Stimulated activated CD4-positive, alpha-beta T cell treated with anti-CD3 and anti-CD28 coated beads, Interleukin-1b, Interleukin-23, amount 100 ng/mL, for 1 hour (primary cell): ENCODE measurements at places on chromosomes 1 and 21.

DNA sequence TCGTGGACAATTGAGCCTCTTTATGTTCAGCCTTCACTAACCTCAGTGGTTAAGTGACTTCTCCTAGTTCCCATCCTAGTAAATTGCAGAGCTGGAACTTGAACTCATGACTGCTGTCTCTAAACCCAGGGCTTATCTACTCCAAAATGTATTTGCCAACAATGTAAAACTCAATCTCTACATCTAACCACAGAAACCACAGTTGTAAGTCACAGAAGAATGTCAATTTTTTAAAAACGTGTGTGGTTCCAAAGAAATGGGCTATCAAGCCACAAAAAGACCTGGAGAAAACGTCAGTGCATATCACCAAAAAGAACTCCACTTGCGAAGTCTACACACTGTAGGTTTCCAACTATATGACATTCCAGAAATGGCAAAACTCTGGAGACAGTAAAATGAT is 172.6 kb upstream of the HMCN1 start:
- DNase-seq = no peak

- no peak for DNase-seq
Observed at GRCh38 chr1:206429421-206429820, 40.9 kb upstream of the IKBKE start.

DNA sequence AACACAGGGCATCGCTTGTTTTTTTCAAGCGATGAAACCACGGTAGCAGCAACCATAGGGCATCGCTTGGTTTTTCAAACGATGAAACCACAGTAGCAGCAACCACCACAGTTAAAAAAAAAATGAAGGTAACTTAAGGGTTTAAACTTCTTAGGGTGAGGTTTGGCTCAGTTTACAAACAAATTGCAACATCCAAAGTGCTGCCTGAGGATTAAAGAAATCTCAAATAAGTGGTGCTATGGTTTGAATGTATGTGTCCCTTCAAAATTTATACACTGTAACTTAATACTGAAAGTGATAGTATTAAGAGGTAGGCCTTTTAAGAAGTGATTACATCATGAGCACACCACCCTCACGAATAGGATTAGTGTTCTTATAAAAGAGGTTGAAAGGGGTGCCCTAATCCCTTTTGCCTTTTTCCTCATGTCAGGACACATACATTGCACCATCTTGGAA is 6.4 kb upstream of the GBP5 start:
- no peak for DNase-seq

DNA sequence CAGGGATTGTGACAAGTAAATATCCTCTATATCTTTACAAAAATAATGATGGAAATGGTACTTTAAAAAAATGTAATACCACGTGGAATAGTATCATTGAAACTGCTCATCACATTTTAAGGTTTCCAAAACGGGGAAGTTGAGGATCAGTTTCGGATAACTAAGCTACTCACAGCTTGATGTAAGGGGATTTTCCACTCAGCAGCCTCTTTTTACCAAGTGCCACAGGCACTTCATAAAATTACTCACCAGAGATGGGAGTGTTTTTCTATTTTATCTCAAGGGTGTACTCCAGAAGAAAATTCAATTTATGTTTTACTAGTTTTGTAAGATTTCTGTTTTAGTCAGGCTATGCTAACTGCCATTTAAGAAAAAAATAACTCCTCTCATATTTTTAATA is 91.7 kb downstream of the TPR start:
- DNase-seq = no peak

DNA sequence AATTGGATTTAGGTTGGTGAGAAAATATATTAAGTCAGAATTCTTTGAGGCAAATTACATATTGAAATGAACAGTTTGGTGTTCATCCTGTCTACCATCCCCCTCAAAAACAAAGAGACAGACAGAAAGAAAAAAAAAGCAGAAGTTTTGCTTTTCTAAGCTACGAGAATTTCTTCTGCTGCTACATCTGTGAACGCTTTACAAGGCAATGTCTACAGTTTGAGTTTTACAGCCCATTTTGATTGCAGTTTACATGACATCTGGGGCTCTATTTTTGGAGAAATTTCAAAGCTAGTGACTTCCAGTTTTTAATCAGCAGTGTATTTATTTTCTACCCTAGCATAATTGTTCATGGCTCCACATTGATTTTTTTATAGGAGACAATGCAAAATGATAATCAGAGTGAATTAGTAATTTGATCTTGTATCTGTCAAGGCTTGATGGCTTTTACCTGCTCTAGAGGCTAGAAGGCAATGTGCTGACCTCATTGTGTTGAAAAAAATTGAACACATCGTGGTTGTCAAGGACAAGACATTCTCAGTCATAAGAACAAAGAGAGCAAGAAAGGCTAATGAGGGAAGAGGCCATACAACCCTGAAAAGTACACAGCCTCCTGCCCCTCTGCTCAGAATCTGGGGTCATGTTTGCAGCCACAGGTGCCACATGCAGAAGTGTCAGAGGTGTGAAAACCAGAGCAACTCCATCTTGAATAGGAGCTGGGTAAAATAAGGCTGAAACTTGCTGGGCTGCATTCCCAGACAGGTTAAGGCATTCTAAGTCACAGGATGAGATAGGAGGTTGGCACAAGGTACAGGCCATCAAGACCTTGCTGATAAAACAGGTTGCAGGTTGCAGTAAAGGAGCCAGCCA is 201.0 kb upstream of the CAMK1G start:
- no peak for DNase-seq

GRCh38 chr1:115296981-115297380 is 41.1 kb downstream of the NGF start:
- DNase-seq = no peak

DNA sequence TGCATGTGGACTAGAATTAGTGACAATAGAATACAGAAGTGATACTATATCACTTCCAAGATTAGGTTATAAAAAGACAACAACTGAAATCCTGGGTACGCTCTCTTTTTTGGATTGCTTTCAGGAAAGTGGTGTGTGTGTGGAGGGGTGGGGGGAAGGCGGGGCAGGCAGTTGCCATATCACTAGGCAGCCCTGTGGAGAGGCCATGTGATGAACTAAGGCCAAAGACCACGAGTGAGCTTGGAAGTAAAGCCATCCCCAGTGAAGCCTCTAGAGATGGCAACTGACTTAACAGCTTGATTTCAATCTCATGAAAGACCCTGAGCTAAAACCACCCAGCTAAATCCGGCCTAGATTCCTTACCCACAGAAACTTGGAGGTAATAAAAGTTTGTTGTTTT is 6.2 kb upstream of the ASPM start:
- no peak for DNase-seq

DNA sequence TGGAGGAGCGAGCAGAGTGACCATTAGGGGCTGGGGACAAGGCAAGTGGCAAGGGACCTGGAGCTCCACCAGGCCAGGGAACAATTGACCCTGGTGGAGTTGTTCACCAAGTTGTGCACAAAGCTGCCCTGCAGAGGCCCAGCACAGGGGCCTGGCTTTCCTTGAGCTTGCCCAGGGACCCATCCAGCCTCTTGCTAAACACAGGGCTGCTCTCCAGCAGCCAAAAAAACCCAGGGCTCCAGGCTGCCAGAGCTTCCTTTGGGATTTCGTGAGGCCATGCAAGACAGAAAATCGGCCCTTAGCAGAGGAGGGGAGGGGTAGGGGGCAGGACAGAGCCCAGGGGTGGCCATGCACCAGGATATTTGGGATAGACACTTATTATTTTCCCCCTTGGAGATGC is 32.6 kb downstream of the LRP8 start:
- DNase-seq = no peak

GRCh38 chr1:202155478-202156021 is 4.9 kb downstream of the PTPN7 start:
- DNase-seq = no peak

- no peak for DNase-seq
Observed at GRCh38 chr1:88685259-88685620, 1.2 kb downstream of the PKN2 start.

DNA sequence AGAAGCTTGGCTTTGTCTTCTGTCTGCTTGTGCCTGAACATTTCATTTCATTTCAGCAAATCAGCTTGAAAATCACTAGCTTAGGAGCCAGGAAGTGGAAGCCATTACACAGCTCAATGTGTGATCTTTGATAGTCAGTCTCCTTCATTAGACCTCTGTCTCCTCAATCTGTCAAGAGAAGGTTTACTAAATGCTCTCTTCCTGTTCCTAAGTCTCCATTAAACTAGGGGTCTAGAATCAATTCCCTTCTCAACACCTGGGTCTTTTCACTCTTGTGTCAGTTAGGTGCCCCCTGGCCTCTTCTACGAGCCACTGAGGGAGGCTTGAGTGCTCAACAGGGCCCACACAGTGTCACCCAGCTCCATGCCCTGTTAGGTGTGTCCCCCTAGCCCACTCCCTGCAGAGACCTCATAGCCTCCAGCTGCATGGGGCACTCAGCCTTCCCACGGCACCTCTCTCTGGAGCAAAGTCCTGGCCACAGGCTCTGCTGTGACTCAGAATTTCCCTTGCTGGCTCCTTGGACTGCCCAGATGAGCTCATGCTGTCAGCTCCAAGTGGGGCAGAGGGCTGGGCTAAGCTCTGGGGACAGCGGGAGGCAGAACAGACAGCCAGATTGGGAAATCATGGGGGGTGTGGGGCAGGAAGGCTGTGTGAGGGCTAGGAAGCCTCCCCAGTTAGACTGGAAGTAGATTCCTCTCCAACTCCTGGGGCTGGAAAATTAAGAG is 115.7 kb upstream of the IPO9 start:
- DNase-seq = no peak

- DNase-seq = no peak
Observed at GRCh38 chr1:204366759-204367158, 7.0 kb upstream of the PLEKHA6 start.

GRCh38 chr1:18297896-18298648 is 182.7 kb upstream of the KLHDC7A start:
- no peak for DNase-seq

GRCh38 chr1:231924180-231924579 is 297.6 kb downstream of the DISC1 start:
- no peak for DNase-seq

GRCh38 chr1:149916193-149916897 is 1.3 kb downstream of the SV2A start:
- DNase-seq = no peak

DNA sequence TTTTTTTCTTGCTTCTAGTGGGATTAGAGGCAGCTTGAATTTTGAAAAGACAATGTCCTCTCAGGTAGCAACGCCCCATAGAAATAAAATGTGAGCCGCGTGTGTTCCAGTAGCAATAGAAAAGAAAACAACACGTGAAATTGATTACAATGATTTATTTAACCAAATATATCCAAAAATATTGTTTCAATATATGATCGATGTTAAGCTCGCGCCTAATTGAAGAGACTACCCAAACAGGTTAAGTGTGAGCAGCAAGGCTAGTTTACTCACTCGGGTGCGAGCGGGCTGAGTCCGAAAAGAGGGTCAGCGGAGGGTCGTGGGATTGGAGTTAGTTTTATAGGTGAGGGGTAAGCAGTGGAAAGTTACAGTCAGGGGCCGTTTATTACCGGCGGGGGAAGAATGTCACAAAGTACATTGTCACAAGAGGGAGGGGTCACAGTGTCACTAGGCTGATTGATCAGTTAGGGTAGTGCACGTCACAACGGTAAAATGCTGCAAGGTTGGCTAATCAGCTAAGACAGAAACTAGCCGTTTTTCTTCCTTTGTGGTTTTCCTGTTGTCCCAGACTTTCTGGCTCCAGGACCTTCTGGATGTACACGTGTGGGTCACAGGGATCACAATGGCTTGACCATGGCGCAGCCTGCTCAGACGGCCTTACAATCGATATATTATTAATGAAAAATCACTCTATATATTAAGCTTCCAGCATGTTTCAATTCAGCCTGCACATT is 697 bp upstream of the ZNF670 start:
- no peak for DNase-seq

- no peak for DNase-seq
Observed at GRCh38 chr1:112272101-112272772, 123.8 kb upstream of the CTTNBP2NL start.

DNA sequence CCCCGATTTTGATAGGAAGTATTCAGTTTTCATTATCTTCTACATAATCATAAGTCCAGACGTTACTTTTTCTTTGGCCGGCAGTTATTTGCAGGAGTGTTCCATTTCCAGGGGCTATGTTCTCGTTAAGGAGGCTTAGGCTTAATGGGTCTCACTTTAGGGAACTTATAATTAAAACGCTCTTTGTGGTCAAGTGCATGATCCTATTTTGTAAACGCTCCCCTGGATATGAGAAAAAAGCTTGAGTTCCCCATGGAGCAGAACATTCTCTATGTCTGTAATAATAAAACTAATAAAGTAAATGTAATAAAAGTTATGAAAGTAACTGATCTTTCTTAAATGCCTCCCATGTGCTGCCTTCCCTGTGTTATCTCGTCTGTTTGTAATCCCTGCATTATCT is 48.7 kb upstream of the GPR153 start:
- no peak for DNase-seq

- DNase-seq = no peak
Observed at GRCh38 chr1:84170171-84170570, 26.1 kb downstream of the PRKACB start.

- peak; percentile 58 for DNase-seq
Observed at GRCh38 chr1:5509664-5510452, 482.4 kb downstream of the NPHP4 start.

GRCh38 chr1:90314533-90314932 is 319.6 kb downstream of the ZNF326 start:
- no peak for DNase-seq

GRCh38 chr1:16409536-16410152 is 27.6 kb downstream of the SPATA21 start:
- no peak for DNase-seq

DNA sequence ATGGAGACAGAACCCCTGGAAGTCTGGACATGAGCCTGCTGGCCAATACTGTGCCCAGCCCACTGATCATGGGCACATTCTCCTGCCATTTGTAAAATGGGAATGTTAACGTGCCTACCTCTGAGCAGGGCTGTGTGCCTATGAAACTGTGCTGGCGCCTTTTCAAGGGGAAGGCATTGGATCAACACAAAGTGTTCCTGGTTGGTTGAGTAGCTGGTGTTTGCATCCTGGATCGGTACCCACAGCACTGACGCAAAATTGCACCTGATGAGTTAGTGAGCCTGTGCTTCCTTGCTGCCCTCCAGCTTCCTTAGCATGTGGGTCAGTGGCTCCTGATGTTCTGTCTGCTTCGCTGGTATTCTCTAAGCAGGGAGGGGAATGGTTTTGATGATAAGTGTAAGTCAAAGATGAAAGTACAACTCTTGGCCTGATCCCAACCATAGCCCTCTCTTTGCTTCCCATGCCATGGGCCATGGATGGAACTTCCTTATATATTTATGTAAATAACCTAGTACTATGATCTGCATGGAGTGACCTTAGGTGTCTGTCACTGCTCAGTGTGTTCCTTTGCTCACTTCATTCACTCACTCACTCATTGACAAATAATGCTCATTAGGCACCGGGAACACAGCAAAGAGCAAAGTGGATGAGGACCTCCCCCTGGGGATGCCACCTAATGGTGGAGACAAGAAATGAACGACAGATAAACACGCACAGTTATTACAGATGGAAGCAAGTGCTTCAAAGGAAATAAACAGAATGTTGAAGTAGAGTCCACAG is 22.7 kb downstream of the MAB21L3 start:
- no peak for DNase-seq

- no peak for DNase-seq
Observed at GRCh38 chr1:245090491-245091090, 64.2 kb upstream of the KIF26B start.

- DNase-seq = no peak
Observed at GRCh38 chr1:232138044-232138443, 491.9 kb downstream of the SIPA1L2 start.
